ENCODE measurements at places on chromosomes 2 and 18. TPM values are rescaled to one million over a fixed set of nuclear protein-coding genes. Genes with fewer than 3 reads are reported as not detected.

SPIRE1 gene
- total RNA-seq, result 92.8 TPM

ECEL1 gene
- not detected for total RNA-seq

ANKRD30BL gene
- total RNA-seq, result not detected

ANKRD29 gene
- total RNA-seq, result 23.4 TPM

NPHP1 gene
- 1.4 TPM for total RNA-seq

SNRNP200 gene
- total RNA-seq, result 42.4 TPM

DUSP11 gene
- 47.5 TPM for total RNA-seq

CXCR1 gene
- not detected for total RNA-seq

DSC2 gene
- 226 TPM for total RNA-seq

C18orf32 gene
- total RNA-seq, result 29.0 TPM

MAP2 gene
- total RNA-seq, result 13.2 TPM

CNGA3 gene
- total RNA-seq, result not detected

GKN2 gene
- not detected for total RNA-seq

ACAA2 gene
- total RNA-seq, result 10.6 TPM

PLEKHA3 gene
- total RNA-seq, result 5.5 TPM

EN1 gene
- not detected for total RNA-seq

LYPD1 gene
- 0.14 TPM for total RNA-seq

SLC5A7 gene
- not detected for total RNA-seq

ACTR3 gene
- total RNA-seq, result 215 TPM

PLB1 gene
- 0.34 TPM for total RNA-seq

THAP4 gene
- total RNA-seq, result 48.1 TPM

CHRNG gene
- not detected for total RNA-seq

G6PC2 gene
- total RNA-seq, result not detected

CHMP3 gene
- 166 TPM for total RNA-seq

SULT1C2 gene
- 0.34 TPM for total RNA-seq

DQX1 gene
- 3.9 TPM for total RNA-seq

GPBAR1 gene
- total RNA-seq, result under 0.01 TPM

ACTR1B gene
- 28.4 TPM for total RNA-seq

CPO gene
- not detected for total RNA-seq

DPYSL5 gene
- total RNA-seq, result not detected

CD226 gene
- 0.34 TPM for total RNA-seq

OTOS gene
- total RNA-seq, result not detected

REG1B gene
- total RNA-seq, result not detected
